ENCODE measurements at places on chromosomes 2 and 18.

DNA sequence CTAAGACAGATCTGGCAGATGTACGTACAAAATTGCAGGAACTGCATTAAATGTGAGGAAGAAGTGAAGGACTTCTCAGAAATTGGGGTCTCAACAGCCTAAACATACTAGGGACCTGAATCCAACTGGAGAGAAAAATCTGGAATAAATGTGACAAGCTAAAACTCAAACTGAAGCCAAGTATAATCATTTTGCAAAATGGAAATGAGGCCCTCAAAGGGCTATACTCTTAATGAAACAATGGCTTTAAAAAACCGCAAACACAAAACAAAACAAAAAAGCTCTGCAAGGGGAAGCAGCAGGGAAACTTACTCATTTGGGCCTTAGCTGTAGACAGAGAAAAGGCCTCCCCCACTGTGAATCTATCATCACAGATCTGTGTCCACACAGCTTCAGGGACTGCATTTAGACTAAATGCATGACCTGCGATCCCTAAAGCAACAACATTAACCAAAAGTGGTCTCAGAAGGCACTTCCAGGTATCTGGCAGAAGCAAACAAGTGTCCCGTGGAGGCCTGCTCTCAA, 63.2 kb downstream of the CCBE1 start:
- DNase-seq = no peak

GRCh38 chr2:179263015-179263414, 1.6 kb downstream of the SESTD1 start:
- DNase-seq = no peak

DNA sequence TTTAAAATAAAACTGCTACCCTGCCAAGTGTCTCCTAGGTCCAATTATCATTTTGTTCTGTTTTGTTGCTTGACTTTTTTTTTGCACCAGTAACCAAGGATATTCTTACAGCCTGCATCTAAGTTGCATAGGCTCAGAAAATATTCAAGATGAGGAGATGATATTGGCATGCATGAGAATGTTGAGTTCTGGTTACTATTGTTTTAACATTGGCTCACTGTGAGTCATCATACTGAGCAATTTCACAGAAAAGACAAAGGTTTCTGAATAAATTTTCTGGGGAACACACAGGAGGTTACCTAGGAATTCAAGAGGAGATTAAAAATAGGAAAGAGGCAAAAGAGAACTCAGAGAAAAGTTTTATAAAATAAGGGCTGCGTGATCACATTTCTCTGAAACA, 84.8 kb upstream of the POU3F3 start:
- DNase-seq = no peak

- DNase-seq = no peak
Measured at GRCh38 chr2:216107760-216108159, 1.4 kb upstream of the XRCC5 start.

GRCh38 chr2:26647981-26648380, 6.8 kb upstream of the CIB4 start:
- DNase-seq = no peak

- no peak for DNase-seq
Measured at GRCh38 chr2:46411245-46411641, 68.1 kb upstream of the TMEM247 start.

GRCh38 chr18:25289001-25289631, 62.9 kb downstream of the ZNF521 start:
- peak; percentile 83 for DNase-seq
